ENCODE measurements at places on chromosomes 7 and 10.

GRCh38 chr7:112101201-112101846 lies 104.9 kb downstream of the DOCK4 start:
- DNase-seq = no peak

GRCh38 chr7:80133361-80134114 lies 1.1 kb upstream of the GNAI1 start:
- DNase-seq = no peak

DNA sequence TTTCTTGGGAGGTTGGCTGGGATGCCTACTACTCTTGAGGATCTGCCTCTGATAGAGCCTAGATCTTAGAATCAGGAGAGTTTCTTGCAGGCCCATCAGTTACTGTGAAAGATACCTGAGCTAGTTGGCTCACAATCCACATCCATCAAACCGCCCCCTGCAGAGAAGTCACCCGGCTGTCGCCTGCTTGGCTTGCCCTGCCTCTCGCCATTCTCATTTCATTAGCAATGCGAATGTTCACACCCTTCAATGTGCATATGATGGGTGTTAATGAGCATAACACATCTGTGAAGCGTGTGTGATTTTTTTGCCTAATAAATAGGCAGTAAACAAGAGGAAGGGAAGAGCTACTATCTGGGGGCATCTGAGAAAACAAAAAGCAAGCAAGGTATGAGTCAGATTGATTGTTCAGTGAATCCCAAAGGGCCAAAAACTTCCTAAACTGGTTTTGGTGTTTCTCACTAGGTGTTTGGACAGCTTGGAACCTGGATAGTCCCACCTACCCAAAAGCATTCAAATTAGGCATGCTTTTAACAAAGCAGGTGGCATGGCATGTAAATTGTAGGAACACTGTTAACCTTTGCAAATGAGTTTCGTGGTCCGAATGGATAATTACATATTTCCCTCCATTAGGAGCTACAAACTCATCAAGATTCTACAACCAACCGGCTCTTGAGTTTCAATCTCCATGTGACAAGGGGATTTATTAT lies 272.3 kb upstream of the C7orf33 start:
- no peak for DNase-seq

DNA sequence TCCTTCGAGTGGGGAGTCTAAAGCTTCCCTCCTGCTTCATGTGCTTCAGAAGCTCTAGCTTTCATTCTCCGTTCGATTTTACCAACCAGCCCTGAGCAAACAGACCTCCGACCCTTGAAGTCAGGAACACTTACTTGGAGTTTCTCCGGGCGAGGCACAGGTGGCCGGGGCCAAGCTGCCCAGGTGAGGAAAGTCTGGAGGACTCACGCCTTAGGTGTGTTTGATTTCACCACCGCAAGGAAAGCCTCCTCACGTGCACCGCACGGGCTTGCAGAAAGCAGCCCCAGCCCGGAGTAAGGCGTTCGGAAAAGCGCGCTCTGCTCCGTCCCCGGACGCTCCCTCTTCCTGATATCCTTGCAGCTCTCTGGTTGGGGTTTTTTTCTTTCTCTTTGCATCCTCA lies 30.1 kb upstream of the CNPY1 start:
- DNase-seq = no peak

- DNase-seq = no peak
These were observed 92.2 kb downstream of the ZNF248 start for GRCh38 chr10:37765216-37765615.

DNA sequence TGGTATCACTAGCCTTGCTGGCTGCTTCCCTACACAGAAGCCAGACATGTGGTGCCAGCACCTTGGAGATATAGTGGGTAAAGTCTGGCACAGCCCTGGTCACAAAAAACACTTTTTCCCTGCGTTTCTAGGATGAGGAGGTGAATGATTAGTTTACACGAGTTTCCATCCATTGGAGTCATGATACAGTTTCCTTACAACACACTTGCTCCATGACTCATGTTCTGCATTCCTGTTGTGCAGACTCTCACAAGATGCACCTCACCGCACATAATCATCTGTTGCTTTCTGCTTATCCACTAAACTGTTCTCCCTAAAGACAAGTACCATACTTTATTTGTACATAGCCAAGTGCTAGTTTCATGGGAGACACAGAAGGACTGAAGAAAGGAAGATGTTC lies 747.1 kb upstream of the GALNT17 start:
- no peak for DNase-seq

DNA sequence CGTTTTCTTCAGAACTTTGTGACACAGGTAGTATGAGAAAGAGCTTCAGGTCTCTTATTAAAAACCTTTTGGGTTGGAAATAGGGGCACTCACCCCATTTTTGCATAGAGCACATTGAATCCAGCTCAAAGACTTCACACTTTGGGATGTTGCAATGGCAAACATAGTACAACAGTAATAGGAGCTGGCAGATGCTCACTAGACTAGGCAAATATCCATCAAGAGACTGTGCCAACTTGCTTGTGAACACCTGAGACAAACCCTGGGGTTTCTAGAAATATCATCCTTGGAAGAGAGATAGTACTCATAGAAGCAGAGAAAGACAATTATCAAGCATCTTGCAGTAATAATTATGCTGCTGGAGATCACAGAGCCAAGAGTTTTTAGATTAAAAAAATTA lies 280.0 kb downstream of the CACNA2D1 start:
- DNase-seq = no peak

- DNase-seq = no peak
These were observed 61.2 kb upstream of the ABLIM1 start for GRCh38 chr10:114719311-114719710.

DNA sequence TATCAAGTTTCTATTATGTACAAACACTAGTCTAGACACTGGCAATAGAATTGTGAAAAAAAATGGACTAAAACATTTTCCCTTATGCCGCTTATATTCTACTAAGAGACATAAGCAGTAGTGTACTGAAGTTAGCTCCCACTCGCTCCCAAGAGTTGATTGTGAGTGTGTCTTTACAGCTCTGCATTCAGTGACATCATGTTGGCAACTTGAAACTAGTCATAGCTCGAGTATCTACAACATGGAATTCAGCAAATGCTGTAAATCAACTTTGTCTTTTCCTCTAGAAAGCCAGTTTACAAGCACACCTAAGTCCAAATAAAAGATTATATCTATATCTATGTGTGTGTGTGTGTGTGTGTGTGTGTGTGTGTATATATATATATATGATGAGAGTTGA lies 58.8 kb upstream of the MAGI2 start:
- DNase-seq = no peak

GRCh38 chr10:85863301-85864172 lies 503.1 kb downstream of the GRID1 start:
- no peak for DNase-seq

GRCh38 chr7:134359787-134360432 lies 43.2 kb upstream of the SLC35B4 start:
- DNase-seq = no peak

DNA sequence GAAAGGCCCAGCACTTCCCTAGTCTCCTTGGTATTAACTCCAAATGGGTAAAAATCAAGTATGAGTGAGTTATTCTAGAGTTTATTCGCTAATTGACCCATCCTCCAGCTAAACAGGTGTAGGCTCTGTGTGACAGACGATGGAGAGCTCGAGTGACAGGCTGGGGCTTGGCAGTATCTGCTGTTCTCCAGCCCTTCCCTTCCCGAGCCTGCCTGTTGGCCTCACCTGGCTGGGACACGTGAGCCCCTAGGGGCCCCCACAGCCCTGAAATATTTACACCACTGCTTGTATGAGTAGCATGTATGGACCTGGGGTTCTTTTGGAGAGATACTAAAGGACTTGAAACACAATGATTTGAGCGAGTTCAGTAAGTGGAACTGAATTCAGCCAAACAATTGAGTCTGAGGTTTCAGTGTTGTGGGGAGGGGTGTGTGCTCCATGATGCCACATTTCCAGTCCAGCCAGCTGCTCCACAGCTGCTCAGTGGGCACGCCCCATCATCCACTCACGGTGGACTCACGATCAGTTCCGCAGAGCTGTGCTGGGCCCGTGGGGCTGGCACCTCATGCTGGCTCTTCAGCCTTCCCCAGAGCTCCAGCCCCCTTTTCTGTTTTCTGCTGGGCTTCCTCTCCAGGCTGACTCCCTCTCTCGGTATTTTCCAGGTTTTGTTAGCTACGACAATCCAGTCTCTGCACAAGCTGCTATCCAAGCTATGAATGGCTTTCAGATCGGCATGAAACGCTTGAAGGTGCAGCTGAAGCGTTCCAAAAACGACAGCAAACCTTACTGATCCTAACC lies 283.0 kb downstream of the USP6NL start:
- no peak for DNase-seq

DNA sequence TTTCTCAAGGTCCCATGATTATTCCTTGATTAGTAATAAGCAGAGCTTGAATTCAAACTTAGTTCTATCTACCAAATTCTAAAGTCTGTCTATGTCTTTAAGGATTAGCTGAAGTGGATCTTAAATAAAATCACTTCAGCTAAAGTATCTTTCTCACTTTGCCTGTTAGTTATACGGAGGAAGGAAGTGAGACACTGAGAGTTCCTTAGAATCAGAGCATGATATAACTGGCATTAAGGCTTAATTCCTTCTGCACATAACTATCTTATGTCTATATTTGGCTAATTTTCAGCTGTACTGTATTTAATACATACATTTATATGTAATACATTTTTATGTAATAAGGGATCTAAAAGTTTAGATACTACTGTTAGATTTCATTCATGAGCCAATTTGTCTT lies 491.1 kb upstream of the GHITM start:
- DNase-seq = no peak

GRCh38 chr7:94323844-94324243 lies 70.9 kb upstream of the COL1A2 start:
- no peak for DNase-seq

- no peak for DNase-seq
These were observed 164.9 kb downstream of the PARD3 start for GRCh38 chr10:34650156-34650555.

GRCh38 chr10:52762088-52762487 lies 10.5 kb downstream of the MBL2 start:
- no peak for DNase-seq

DNA sequence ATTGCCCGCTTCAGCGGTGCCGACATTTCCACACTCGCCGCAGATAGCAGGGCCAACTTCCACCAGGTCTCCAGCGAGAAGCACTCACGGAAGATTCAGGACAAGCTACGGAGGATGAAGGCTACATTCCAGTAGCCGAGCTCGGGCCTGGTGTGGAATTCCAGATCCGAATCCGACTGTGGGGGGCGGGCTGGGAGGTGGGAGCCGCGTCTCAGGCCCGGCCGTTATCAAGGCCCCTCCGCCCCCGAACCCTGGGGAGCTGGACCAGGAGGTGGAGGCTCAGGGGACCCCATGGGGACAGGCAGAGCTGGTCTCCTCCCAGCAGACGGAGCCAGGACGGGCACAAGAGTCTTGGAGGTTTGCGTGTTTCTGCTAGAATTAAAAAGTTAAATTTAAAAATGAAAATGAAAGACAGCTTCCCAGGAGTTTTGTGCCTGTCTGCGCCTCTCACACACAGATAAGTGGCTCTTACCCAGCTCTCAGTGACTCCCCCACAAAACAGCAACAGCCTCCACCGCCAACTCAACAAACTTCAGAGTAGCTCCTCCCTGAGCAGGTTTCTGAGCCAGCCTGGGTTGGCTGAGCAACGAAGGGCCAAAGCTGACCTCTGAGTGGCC lies 5.2 kb upstream of the UTF1 start:
- DNase-seq = no peak

GRCh38 chr7:41316410-41316809 lies 386.5 kb downstream of the INHBA start:
- DNase-seq = no peak

GRCh38 chr7:70165477-70166170 lies 567.3 kb downstream of the AUTS2 start:
- no peak for DNase-seq

GRCh38 chr10:20166096-20166675 lies 350.0 kb downstream of the PLXDC2 start:
- no peak for DNase-seq

DNA sequence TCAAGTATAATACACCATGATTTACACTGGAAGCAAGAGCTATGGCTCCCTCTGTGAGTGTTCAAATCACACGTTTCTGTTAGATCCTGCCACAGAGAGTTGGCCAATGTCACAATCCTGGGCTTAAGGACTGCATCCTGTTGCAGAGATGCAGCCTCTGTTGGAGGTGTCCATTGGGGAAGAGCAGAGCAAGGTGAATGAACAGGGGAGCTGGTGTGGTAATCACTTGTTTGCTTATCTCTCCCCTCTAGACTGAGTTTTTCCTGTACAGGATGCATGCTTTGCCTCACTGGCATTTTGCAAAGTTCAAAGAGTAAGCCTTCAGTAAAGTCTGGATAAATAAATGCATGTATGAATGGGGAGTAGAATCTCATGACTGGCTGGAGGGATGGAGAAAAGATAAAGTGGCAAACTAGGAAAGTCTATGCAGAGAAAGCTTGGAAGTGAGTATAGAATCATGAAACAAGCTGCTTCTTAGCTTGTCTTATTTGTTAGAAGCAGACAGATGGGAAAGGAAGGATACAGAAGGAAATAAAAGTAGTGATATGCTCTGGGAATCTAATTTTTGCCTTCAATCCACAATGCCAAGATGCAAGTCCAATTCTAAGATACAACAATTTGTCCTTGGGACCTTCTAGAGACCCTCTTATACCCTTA lies 605.9 kb downstream of the KCNMA1 start:
- no peak for DNase-seq

DNA sequence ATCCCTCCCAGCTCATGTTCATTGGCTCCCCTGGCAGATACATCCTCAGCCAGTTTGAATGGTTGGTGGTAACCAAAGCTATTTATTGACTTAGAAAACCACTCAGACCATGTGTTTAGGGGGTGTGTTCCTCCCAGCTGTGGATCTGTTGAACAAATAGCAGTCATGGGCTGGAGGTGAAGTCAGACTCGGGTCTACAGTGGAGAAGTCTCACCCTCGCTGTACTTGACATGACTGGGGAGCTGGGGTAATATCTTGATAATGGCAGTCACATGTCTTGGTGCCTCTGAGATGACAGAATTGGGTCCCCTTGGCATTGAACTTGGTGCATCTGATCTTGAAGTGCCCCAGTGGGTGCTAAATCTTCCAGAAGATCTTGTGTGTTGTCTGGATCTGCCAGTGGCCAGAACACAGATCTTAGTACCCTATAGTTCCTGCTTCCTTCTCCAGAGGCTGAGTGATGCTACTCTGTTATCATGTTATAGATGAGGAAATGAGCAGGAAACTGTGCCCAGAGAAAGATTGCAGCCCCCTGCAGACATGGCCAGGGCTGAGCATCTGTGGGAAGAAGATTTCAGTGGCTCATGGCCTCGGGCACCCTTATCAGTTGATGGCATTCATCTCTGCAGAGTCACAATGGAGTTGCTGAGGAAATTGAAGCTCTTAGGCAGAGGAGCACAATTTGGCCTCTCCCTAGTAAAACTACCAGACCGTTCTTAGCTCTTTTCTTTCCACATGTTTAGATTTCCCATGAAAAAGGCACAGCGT lies 50.4 kb downstream of the ADRA2A start:
- no peak for DNase-seq
